ENCODE measurements at places on chromosomes 5 and 9. TPM values are rescaled to one million over a fixed set of nuclear protein-coding genes. Genes with fewer than 3 reads are reported as not detected.

The DTWD2 gene
- 10.3 TPM for total RNA-seq

The TBCA gene
- total RNA-seq: 112 TPM

The SNCB gene
- total RNA-seq: 382 TPM

The FAM153A gene
- total RNA-seq: 200 TPM

The TPRN gene
- 59.7 TPM for total RNA-seq

The ELAVL2 gene
- total RNA-seq: 103 TPM

The PCDHGA11 gene
- total RNA-seq: 8.8 TPM

The RELL2 gene
- total RNA-seq: 47.2 TPM

All from dorsolateral prefrontal cortex (tissue), 122 donors.